Left hindlimb (tissue), 1 donor: ENCODE measurements at places on chromosomes 6 and 20.

GRCh38 chr20:57094252-57094891 is 172.1 kb downstream of the BMP7 start:
- no peak for DNase-seq

DNA sequence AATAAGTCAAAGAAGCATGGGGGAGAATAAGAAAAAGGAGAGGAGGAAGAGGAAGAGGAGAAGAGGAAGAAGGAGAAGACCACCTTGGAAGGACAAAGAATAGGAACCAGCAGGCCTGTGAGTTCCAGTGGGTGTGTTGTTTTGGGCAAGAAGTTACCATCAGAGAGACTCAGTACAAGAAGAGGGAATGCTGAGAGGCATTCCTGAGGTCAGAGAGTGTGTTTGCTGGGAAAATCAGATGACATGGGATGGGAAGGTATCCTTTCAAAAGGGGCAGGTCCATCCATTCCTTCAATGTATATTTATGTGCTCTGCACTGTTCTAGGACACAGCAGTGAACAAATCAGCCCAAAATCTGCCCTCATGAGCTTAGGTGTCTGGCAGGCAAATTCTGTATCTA is 40.5 kb upstream of the PRIM2 start:
- DNase-seq, result no peak

DNA sequence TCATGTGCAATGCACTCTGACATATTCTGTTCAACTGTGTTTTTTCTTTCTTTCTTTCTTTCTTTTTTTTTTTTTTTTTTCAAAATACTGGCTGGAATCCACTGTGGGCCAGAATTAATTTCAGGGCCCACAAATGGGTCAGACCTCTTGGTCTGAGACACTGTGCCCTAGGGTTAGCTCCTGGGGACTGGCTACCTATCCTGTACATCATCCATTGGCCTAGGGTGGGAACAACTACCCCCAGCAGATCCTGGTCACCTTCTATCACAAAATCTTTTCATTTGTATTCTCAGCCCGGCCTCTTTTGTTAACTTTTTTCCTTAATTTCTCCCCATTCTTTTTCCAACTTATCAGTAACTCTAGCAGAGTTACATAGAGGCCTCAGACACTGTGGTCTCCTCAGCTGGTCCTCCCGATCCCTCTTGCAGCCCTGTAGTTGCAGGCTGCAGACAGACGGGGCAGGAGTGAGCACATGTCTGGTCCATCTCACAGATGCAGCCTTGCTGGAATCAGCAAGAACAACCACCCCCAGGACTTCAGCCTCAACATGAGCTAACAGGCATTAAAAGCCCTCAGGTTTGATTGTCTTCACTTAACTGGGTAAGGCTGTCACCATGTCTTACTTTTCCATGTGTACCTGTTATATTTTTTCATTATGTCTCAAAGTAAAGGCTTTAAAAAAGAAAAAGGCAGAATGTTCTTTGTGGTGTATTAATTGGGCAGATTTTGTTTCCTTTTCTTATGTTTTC is 41.3 kb downstream of the TXLNB start:
- DNase-seq, result no peak

GRCh38 chr20:467755-468154 is 5.4 kb upstream of the TBC1D20 start:
- no peak for DNase-seq

DNA sequence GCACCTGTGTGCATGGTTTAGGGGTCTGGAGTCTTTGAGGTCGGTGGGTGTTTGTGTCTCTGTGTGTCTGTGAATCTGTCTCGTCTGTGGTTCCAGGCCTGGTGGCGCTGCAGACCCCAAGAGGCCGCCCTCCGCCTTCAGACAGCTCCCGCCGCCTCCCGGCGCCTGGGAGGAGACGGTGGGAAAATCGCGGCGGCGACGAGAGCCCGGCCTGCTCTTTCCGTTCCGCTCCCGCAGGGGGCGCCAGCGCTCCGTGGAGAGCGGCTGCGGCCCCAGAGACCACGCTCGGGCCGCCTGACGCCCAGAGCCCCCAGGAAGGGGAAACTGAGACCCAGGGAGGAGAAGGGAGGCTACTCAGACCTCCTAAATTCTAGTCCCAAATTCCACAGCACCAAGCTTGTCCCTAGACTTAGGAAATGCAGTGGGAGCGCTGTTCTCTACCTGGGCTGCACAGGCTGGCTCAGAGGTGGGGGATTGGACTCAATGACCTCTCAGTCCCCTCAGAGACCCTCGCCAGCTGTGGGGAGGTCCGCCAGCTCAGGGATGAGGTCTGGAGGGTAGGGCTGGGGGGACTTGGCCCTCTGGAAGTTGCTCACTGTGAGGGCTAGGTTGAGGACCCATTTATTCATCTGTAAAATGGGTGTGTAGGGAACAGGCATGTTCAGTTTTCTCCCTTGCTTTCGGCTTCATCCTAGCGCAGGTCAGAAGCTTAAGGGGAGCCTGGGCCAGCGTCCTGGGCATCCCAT is 36.9 kb upstream of the BLCAP start:
- DNase-seq, result peak; percentile 47

- no peak for DNase-seq
Observed at GRCh38 chr6:54706844-54707605, 139.5 kb upstream of the FAM83B start.

GRCh38 chr6:29255530-29255929 is 46.0 kb upstream of the OR14J1 start:
- no peak for DNase-seq

- no peak for DNase-seq
Observed at GRCh38 chr6:123592426-123592825, 44.3 kb downstream of the TRDN start.

GRCh38 chr6:89002523-89002922 is 39.1 kb upstream of the RNGTT start:
- DNase-seq, result no peak

GRCh38 chr20:47258745-47259695 is 97.5 kb downstream of the ZMYND8 start:
- no peak for DNase-seq

GRCh38 chr6:16782278-16782677 is 21.0 kb upstream of the ATXN1 start:
- DNase-seq, result no peak

- peak; percentile 27 for DNase-seq
Observed at GRCh38 chr6:49849213-49849907, 17.0 kb downstream of the CRISP1 start.

GRCh38 chr6:13190376-13190775 is 138.0 kb downstream of the TBC1D7 start:
- no peak for DNase-seq

DNA sequence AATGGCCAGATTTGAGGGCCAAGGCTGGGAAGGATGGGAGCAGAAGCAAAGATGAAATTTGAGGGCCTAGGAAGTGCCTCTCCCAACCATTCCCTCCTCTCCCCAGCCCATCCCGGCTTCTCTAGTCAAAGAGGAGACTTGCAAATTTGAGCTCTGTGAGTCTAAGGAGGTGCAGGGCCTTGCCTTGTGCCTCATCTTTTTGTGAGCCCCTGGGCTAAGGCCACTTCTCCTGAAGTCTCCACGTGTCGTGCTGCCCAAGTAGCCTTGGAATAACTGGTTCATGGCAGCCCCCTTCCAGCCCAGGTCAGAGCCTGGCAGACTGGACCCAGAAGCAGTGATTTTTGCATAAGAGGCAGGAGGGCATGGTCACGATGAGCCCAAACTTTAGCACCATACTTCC is 6.7 kb downstream of the PTGIS start:
- no peak for DNase-seq

DNA sequence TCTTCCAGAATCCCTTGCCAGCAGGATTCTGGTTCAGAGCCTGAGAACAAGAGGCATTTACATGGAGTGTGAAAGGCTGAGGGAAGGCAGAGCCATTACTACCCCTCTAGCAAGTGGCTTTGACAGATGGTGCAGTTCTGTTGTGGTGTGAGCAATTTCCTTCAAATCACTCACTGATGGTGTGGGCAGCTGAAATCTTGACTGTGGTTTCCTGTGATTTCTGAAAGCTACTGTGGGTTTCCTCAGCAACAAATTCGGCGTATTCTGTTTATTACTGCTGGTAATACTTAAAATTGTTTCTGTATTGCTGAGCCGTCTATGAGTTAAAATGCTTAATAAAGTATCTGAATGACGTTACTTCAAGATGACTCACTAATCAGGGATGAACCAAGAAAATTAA is 181.5 kb upstream of the TCF21 start:
- peak; percentile 40 for DNase-seq

GRCh38 chr6:105272786-105273185 is 93.0 kb upstream of the POPDC3 start:
- DNase-seq, result no peak

DNA sequence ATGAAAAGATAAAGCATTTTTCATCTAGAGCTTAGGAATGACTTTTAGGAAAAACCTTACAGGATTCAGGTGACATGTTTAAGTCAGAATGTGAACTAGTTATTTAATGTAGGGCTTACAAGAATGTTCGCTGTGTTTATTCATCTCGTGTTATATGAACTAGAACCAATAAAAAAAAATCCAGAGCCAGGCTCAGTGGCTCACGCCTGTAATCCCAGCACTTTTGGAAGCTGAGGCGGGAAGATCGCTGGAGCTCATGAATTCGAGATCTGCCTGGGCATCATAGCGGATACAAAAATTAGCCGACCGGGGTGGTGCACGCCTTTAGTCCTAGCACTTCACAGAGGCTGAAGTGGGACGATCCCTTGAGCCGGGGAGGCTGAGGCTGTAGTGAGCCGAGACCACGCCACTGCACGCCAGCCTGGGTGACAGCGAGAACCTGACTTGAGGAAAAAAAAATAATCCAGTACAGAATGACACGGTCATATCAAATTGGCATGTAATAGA is 46.3 kb downstream of the OR2B2 start:
- peak; percentile 43 for DNase-seq

DNA sequence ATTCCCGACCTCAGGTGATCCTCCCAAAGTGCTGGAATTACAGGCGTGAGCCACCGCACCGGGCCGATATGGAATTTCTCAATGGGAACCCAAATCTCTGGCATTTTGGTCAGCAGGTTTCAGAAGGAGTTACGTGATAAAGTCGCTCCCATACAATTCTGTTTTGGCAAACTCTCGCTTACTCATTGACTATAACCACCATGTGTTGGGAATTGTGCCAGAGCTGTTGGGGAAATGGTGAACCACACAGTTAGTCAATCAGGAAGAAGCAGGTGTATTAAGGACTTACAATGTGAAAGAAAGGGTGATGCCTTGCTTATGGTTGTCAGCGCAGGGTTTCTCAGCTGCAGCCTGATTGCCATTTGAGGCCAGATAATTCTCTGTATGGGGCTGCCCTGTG is 410.5 kb downstream of the QKI start:
- DNase-seq, result no peak

GRCh38 chr6:108253241-108253640 is 7.6 kb downstream of the SNX3 start:
- DNase-seq, result no peak

DNA sequence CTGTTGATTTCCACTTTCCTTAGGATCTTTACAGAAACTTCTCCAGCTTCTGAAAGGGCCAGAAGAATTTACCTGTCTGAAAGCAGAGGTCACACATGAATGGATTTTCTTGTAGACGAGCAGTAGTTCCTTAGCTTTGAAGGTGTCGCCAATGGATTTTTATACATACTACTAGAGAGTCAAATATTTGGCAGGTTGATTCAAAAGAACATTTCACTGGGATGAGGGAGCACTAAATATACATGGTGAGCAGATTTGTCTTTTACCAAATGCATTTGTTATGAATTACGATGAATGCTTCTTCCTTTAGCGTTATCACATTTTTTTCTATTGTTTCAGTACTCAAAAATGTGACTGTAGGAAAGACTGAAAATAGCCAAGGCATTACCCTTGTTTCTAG is 162.3 kb downstream of the PAX1 start:
- DNase-seq, result no peak

DNA sequence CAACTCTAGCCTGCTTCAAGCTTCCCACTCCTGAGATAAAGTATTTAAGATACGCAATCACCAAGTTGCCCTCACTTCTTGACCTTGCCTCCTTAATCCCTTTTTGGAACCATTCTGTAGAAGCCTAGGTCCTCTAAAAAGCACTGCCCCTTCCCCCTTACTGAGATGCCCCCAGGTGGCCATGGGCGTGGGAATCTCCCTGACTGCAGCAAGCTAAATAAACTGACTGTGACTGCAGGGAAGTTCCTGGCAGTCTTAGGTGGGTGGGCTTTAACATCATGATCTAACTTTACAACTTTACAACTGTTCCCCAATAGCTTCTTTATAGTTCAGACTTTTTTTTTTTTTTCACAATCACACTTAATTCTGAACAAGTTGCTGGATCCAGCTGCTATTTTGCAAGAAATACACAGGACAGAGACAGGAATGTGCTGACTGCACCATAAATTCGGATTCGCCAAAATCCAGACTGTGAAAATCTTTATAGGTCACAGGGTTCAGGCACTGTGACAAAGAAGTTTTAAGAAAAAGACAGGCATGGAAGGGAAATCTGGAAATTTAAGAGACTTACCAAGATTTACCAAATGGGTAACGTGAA is 344.2 kb upstream of the SULF2 start:
- DNase-seq, result peak; percentile 67

GRCh38 chr6:20058121-20058905 is 154.0 kb downstream of the MBOAT1 start:
- no peak for DNase-seq

DNA sequence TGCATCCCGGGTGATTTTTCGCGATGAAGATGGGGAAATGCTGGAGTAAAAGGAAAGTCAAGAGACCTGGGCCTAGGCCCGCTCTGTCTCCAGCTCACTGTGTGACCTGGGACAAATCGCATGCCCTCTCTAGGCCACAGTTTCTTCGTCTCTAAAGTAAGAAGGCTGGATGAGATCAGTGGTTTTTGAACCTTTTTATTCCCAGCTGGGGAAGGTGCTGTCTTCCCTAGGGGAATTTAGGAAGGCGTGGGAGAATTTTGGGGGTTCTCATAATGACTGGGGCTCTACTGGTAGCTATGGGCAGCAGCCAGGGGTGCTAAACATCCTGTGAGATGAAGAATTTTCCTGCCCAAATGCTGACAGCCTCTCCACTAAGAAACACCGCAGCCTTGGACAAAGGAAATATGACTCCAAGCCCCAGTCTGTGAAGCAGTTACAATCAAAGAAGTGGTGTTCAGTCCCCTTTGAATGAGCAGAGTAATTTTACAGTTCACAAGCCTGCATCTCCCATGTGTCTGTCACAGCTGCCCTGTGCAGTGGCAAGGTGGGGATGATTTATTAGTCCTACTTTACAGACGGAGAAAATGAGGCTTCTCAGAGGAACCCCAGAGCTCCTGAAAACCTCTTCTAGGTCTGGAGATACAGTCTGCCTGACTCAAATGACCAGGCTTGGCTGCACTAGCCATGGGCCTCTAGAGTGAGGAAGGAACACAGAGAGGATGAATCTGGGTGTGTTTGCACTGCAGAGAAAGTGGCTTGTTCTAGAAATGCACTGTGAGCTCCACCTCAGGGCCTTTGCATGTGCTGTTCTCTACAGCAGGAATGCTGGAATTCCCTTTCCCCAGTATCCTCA is 57.2 kb downstream of the RAB44 start:
- DNase-seq, result no peak

DNA sequence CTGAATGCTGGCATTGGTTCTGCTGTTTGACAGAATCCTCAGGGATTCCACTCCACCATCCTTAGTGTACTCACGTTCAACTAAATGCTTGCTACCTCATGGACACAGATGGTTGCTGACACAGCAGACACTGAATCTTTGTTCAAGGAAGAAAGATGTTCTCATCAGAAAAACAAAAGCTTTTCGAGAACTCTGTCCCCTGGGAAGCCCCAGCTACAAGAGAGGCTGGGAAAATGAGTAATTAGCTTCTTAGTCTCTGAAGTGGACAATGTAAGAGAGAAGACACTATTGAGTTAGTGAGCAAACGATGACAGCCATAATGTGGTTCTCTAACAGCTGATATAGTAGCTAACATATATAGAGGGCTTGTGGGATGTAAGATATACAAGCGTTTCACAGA is 30.9 kb upstream of the ENPP5 start:
- no peak for DNase-seq

GRCh38 chr6:130453230-130453629 is 87.4 kb downstream of the TMEM200A start:
- no peak for DNase-seq
